Iris pigment epithelial cell (primary cell): ENCODE measurements at places on chromosomes 1 and 21.
A peak's percentile ranks its signal among the peaks of the same experiment; 100 is the strongest.

DNA sequence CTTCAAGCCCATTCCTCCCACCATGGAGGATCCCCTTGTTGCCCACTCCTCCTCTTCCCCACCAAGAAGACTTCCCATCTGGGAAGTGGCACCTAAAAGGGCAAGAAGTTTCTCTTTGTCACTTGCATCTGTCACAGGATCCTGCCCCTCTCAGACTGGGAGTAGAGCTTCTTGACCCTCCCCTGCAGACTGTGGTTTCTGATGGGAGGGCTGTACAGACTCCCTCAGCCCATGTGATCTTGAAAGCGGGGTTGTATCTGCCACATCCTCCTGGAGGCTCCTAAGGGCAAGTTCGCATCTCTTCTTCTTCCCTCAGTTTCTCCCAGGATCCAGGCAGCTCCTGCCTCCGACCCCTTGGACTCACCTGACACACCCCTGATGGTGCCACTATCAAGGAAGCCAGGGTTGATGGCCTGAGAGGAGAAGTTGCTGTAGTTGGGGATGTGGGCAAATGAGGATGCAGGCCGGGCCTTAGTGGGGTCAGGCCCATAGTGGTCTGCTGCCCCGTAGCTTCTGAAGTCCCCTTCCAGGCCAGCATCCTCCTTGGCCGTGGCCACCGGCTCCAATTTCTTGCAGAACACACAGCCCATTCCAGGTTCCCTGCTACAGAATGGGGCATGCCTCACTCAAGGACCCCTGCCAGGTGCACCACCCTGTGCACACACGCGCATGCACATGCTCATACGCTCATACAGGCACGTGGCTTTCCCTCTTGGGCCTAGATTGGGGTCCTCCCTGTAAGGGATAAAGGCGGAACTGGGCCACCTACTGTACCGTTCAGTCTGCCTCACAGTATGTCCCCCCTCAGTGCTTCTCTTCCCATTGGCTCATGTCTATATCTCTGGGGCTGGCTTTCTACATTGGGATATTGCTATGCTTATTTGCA lies 11.4 kb downstream of the FGR start:
- DNase-seq = no peak

- DNase-seq = no peak
These were observed 45.9 kb downstream of the WDR4 start for GRCh38 chr21:42833439-42833815.

DNA sequence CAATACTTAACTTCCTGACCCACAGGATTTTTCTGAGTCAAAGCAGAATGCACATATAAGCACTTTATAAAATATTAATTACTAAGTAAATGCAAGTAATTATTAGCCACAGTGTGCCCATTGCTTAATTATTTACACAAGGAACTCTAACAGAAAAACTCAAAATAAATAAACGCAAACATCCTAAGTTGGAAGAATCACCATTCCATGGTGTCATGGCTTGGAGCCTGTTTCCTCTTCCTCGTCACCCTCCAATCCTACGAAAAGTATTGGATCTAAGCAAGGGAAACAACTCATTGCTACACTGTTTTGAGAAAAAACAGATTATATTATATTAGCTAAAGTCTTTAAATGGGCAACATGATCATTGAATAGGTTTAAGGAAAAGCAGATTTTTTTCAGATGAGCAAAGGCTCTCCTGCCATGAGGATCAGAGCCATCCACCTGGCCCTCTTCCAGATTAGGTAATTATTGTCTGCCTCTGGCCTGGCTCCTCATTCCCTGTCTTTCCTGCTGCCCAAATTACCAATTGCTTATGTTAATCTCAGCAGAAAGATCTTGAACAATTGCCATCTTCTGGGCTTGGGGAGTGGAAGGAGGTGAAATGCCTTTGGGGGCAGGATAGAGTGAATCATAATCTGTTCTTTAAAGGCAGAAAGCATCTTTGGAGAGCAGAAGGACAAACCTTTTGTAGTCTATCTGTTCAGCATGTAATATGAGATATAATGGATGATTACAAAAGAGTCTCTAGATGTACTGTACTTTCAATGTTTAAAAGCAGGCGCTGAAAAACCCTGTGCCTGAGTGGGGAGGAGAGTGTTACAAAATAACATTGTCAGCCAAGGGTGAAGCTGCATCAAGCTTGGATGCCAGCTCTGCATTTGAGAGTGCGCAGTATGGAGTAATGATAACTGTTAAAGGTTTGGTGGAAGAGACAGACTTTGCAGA lies 121.2 kb downstream of the DUSP10 start:
- DNase-seq = peak; percentile 60

- DNase-seq = no peak
These were observed 2.2 kb downstream of the FASLG start for GRCh38 chr1:172661107-172661506.

GRCh38 chr1:6673816-6674398 lies 27.7 kb downstream of the DNAJC11 start:
- DNase-seq = no peak
